T-helper 9 cell (primary cell): ENCODE measurements at places on chromosomes 4 and X.

- DNase-seq: no peak
These were observed 282.1 kb downstream of the BCOR start for GRCh38 chrX:39815631-39816030.

- DNase-seq: no peak
These were observed 99.8 kb upstream of the GATB start for GRCh38 chr4:151860561-151861093.

- DNase-seq: no peak
These were observed 136.0 kb upstream of the STX18 start for GRCh38 chr4:4677556-4678522.

GRCh38 chr4:95248720-95249425 is 299.9 kb downstream of the UNC5C start:
- DNase-seq: no peak

GRCh38 chr4:83556816-83557215 is 20.9 kb downstream of the GPAT3 start:
- DNase-seq: no peak

DNA sequence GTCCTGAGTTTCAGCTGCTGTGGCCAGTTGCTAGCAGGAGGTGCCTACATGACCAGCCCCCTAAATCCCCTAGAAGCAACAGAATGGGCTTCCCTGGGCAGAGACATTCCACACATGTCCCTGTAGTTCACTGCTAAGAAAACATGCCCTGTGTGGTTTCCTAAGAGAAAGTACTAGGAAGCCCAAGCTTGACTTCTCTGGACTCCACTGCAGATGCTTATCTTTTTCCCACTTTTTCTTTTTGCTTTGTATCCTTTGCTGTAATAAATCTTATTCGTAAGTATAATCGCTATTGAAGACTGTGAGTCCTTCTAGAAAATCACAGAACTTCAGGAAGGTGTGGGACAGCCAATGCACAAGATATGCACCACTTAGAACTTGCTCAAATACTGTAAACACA is 15.6 kb downstream of the RPGR start:
- DNase-seq: no peak

DNA sequence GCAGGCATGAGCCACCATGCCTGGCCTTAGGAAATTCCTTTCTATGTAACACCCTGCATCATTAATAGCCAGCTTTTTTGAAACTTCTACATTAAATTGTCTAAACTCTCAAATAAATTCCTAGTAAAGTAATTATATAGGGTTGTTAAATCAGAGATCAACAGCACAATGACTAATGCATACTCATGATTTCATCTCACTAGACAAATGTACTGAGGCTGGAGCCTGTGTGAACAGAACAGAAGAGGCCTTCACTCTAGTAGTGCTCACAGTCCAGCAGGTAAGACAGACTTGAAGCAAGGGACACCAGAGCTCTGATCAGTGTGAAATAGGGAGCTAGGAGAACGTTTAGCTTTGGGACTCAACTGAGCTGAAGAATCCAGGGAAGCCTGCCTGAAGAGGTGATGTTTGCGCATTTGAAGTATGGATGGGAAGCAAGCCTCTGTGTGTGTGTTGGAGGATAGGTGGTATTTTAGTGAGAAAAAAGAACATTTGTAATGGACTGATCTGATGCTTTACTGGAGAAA is 3.9 kb downstream of the ZFP42 start:
- DNase-seq: no peak

GRCh38 chr4:98630737-98631454 is 27.5 kb downstream of the TSPAN5 start:
- no peak for DNase-seq

DNA sequence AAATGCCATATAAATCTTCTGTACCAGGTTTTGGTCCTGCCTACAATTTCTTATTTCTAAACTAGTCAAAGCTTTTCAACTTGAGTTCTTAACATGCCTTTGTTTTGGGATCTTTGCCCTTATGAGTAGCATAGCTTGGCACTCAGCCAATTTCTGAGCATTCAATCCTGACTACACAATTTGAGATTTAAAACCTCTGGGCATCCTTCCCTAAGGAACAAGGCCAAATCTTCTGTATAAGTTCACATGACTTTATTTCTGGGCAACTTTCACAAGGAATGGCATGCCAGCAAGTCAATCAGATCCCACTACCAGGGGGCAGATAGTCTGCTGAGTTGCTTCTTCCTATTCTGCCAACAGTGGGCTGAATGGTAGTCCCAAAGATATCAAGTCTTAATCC is 254.2 kb downstream of the ADAMTS3 start:
- no peak for DNase-seq

DNA sequence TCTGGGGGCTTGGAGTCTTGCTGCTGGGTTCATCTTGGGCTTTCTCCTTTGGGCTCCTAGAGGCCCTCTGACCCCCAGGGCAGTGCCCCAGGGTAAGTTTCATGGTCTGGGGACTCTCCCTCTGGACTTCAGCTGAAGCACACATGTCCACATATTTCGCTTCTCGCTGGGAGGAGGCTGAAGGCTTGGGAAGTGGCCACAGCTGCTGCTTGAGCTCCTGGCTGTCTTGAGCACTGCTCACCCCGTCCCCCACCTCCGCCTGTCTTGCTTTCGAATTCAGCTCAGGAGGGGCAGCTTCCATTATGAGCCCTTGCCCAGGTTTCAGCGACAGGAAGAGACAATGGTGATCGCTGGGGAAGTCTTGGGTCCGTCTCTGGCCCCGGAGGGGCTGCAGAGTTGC is 3.7 kb downstream of the C4orf54 start:
- DNase-seq: no peak

DNA sequence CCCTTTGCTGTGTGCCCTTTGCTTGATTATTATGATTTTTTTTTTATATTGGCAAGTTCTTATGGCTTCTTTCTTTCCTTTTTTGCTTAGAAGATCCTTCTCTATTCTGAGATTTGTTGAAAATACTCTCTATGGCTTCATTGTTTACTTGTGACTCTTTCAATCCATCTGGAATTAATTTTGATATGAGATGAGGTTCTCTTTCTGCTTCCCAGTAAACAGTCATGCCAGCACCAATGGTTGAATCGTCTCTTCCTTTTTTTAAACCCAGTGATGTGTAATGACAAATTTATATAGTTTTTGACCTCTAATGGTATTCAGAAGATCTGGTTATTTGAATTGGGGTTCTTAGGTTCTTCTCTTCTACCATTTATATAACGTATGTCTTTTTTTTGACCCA is 121.8 kb downstream of the ARHGAP10 start:
- DNase-seq: no peak

DNA sequence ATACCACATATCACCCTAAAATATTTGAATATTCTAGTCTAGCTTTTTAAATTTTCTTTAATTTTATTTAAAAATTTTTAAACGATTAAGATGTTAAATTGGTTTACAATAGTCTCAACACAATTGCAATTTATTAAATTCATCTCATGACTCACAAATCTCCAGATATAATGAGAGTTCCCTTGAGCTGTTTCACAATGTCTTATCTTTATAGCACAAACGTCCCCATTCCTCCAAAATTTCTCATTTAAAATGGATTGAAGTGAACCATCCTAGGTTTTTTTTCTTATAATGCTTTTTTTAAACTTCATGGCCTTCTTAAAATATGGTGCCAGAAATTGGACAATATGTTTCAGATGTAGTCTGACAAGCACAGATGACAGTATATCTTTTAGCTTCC is 204.4 kb downstream of the GABRB1 start:
- DNase-seq: no peak

DNA sequence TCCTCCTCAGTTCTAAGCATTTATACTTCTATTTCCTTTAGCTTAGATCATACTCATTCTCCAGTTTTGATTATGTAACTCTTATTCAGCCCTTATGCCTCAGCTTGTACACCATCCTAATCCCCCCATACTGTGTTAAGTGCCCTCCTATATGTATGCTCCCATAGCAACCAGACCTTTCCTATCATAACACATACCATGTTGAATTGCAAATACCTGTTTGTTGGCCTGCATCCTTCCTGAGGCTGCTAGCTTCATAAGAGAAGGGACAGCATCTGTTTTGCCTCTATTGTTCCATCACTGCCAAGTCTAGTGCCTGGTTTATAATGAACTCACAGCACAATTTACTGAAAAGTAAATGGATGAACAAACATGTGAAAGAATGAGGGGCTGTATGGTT is 443.7 kb downstream of the CENPC start:
- no peak for DNase-seq

- DNase-seq: no peak
These were observed 79.8 kb upstream of the PPP1R2C start for GRCh38 chrX:42857766-42858165.

DNA sequence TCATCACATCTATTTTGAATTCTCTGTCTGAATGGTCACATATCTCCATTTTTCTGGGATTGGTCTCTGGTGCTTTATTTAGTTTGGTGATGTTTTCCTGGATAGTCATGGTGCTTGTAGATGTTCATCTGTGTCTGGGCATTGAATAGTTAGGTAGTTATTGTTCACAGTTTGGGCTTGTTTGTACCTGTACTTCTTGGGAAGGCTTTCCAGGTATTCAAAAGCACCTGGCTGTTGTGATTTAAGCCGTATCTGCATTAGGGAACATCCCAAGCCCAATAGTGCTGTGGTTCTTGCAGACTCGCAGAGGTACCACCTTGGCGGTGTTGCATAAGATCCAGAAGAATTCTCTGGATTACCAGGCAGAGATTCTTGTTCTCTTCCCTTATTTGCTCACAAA is 44.6 kb downstream of the COL4A5 start:
- no peak for DNase-seq

- no peak for DNase-seq
These were observed 166.5 kb upstream of the SPRY1 start for GRCh38 chr4:123230061-123230460.

DNA sequence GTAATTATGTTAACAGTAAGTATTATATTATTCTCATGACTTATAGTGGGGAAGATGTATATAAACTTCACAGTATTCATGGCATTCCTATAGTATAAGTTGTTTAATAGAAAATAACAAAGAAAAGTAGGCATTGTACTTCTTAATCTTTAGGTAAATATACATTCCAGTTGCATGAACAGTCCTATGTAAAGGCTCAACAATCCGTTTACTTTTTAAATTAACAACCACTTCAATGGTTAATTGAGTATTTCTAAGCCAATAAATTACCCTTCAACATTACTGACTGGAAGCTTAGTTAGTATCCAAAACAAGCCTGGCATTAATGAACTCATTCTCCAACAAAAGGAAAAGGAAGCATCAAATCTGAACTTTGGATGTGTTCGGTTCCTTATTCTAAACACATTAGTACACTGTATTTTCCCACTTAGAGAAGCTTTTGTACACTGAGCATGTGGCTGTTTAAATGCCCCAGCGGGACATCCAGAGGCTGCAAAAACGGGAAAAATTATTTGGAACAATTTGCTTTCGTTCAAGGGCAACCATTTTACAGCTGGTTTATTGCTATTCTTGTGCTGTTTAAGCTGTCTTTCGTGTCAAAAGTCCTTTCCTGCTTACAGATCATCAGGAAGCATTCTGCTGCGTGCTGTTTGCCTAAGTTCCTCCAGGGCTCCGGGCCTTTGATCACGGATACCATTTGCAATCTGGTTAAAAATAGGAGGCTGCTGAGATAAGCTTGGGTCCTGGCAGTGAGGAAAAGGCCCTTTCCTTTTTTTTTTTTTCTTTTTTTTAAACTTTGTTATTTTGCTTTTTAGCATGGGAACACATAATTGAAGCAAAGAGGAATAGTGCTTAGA is 460.3 kb downstream of the SPRY1 start:
- no peak for DNase-seq

- no peak for DNase-seq
These were observed 14.0 kb upstream of the IGFBP7 start for GRCh38 chr4:57124145-57124544.

GRCh38 chr4:103076747-103077347 is at the start of gene SLC9B2:
Gene SLC9B2 (minus strand): TSS chr4:103076761. CDS start chr4:103067550, 9,211 bp downstream.
- DNase-seq: no peak

- no peak for DNase-seq
These were observed 155.3 kb downstream of the FHIP1A start for GRCh38 chr4:151564321-151564720.

DNA sequence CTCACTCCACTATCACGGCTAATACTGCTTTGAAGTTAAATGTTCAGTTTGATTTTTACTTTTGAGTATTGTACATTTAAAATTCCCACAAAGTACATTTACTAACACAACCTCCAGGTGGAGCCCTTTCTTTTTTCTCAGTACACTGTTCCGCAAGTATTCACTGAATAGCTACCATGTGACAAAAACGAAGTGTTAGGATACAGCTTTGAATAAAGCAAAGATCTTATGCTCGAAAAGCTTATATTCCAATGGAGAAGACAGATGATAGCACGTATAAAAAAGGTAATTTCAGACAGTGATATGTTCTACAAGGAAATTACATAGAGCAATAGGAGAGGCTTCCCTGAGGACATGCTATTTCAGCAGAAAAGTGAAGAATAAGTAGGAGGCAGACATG is 60.7 kb upstream of the ABCG2 start:
- DNase-seq: no peak

DNA sequence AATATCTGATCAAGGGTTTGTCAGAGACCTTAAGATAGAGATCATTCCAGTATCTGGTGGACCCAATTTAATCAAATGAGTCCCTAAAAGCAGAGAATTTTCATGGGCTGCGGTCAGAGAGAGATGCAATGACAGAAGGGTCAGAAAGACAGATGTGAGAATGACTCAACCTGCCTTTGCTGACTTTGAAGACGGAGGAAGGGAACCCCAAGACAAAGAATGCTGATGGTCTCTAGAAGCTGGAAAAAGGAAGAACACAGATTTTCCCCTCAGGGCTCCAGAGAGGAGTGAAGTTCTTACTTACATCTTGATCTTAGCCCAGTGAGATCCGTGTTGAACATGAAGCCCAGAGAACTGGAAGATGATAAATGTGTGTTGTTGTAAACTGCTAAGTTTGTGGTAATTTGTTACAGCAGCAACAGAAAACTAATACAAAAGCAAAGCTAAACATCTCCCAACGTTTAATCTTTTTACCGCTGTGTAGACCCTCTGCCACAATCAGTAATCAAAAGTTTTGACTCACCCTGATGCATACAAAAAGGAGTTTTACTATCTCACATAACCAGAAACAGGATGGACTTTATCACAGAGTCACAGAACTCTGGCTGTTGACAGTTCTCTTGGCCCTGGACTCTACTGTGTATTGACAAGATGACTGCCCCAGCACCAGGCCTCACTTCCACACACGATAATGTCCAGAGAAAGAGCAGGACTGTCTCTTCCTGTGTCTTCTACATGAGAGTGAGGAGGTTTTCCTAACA is 70.2 kb upstream of the MAGEB2 start:
- no peak for DNase-seq
